Left cardiac atrium (tissue), 4 donors: ENCODE measurements at places on chromosomes 12 and 14. TPM values are rescaled to one million over a fixed set of nuclear protein-coding genes. Genes with fewer than 3 reads are reported as not detected.

The RPL41 gene
- total RNA-seq = 2,192 TPM

The MANSC4 gene
- total RNA-seq = not detected

DNA sequence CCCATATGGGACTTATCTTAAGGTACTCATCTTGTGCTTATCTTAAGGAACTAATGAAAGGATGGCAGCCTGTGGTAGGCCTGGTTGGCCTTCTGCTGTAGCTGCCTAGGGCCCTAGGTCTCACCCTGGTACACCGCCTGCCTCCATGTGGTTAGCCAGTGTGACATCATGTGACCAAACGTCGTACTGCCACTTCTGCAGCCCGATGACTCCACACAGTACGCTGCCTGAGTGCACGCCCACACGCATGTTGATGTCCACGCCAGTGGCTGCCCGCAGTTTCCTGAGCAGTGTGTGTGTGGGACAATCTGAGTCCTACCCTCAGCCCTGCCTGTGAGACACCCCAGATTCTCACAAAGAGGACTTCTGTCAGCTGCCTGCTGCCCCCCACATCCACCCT is 5.1 kb downstream of the ADCY4 start:
- DNase-seq = peak; percentile 60

DNA sequence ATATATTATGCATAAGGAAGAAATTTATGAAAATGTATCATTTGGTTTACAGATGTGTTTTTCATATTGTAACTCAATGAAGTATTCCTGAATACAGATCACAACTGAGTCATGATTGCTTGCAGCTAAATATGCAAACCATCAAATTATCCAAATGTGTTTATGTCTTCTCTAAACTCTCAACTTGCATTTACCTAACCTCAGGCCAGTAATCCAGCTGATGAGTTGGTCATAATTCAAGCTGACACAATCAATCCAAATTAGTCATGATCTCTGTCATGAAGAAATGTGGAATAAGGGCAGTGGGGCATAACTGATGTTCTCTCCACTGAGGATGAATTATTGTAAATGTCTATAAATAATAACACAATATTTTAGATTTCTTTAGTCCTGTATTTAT is 104.8 kb upstream of the CNTN1 start:
- DNase-seq = no peak

GRCh38 chr12:114823724-114824123 is 139.7 kb upstream of the TBX3 start:
- no peak for DNase-seq

- DNase-seq = no peak
Observed at GRCh38 chr12:26156201-26156871, 31.5 kb upstream of the BHLHE41 start.
